Left renal pelvis (tissue), 4 donors: ENCODE measurements at places on chromosomes 7 and 10.

GRCh38 chr7:134108802-134109201, 18.3 kb upstream of the LRGUK start:
- DNase-seq: no peak

- no peak for DNase-seq
These were observed 2.2 kb downstream of the PRRT4 start for GRCh38 chr7:128359336-128359735.

GRCh38 chr10:115706488-115707076, 566.4 kb downstream of the GFRA1 start:
- DNase-seq: peak; percentile 14

DNA sequence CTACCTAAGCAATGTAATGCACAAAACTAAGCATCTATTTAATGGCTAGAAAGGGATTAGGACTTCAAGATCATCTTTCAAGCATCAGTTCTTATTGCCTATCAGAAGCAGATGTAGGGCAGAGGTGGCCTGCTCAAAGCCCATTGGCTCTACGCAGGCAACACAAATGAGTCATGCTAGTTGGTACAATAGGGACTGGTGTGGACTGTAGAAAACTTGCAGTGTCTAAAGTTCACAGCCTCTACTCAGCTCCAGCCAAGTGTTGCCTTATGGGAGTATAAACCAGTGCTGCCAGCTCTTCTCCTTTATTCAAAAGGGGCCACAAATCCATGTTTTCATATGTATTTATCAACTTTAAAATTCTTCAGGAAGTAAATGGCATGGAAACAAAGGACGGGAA, 31.7 kb downstream of the ASAH2 start:
- DNase-seq: no peak

DNA sequence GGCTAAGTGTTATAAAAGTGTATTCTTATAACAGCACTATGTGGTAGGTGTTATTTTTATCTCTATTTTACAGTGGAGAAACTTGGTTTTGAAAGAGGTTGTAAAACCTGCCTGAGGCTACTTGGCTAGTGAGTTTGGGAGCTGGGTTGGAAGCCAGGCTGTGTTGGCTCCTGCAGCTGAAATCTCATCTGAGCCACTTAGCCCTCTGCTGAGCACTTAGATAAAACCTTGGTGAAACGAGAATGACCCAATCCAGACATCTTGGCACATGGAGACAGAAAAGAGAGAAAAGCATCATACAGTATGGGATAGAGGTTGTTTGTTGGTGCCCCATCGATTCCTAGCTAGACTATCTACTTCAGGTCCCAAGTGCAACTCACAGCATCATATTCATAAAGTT, 37.4 kb downstream of the BLNK start:
- DNase-seq: no peak

DNA sequence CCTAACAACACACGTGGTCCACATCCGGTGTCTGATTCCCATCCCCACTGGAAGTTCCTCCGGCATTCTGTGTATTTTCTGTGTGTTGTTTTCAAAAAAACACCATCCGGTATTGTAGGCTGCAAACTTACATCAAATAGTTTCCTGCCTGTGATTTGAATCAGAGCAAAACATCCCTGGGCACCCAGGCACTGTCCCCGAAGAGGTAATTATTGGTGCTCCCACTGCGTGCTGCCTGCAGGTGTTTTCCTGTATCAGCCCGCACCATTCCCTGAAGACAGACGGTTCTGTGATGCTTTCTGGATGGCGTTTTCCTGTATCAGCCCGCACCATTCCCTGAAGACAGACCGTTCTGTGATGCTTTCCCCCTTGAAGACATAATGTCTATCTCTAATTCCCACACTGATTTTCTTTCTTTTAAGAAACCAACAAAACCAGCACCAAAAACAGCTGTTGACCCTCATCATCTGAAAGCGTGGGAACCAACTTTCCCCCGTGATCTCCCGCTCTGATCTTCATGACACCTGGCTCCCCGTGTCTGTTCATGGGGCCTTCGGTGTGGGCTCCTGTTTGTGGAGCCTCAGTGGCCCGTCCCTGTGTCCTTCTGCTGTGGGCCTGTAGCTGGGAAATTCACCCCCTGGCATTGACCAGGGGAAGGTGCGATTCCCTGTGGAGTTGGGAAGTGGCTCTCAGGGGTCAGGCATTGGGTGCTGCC, 205.3 kb downstream of the ADARB2 start:
- no peak for DNase-seq

DNA sequence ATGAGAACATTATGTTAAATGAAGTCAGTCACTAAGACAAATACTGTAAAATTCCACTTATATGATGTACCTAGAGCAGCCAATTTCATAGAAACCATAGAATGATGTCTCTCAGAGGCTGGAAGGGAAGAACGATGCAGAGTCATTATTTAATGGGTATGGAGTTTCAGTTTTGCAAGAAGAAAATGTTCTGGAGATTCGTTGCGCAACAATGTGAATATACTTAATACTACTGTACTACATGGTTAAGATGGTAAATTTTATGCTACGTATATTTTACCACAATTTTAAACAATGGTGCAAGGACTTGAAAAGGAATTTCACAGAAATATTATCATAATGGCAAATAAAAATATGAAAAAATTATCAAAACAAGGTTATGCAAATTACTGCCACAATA, 972.6 kb downstream of the KCNMA1 start:
- DNase-seq: no peak

DNA sequence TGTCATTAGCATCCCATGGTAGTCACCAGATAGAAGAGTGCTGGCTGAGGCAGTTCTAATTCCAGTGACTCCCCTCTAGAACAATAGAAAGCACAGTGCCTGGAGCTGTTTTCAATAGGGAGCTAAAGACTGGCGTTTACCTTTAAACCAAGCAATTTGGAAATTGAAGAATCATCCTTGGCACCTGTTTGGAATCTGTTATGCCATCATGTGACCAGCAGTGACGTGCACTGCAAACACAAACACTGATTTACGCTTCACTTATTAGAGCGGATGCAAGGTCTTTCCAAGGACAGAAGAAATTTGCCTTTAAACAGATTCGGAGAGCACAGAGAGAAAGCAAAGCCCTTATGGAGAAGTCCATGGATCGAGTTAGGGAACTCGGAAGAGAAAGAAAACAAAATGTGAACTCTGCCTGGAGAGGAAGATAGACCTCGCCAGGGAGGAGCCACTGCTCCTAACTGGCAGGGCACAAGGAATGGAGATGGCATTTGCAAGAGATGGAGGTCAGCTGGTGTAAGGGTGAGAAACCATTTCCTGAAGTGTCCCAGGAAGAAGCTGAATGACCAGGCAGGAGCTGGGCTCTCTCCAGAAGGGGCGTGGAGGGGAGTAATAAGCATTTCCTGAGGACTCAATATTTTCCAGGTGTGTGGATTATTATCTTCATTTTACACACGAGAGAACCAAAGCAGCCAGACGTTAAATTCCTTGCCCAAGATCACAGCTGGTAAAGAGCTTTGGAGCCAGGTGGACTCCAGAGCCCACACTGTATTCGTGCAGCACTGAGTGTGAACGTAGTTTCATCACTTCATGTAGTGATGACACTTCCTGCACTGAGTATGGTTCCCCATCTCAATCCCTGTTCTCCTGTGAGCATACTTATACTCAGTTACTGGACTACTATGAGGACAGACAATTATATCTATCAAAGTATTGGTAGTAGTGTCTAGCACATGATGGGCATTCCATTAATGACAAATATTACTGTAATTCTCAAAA, 97.7 kb downstream of the CUBN start:
- DNase-seq: no peak

GRCh38 chr7:44998153-44998871, 1.7 kb upstream of the CCM2 start:
- DNase-seq: no peak
